ENCODE measurements at places on chromosomes 12 and 14. TPM values are rescaled to one million over a fixed set of nuclear protein-coding genes. Genes with fewer than 3 reads are reported as not detected.
A peak's percentile ranks its signal among the peaks of the same experiment; 100 is the strongest.

DNA sequence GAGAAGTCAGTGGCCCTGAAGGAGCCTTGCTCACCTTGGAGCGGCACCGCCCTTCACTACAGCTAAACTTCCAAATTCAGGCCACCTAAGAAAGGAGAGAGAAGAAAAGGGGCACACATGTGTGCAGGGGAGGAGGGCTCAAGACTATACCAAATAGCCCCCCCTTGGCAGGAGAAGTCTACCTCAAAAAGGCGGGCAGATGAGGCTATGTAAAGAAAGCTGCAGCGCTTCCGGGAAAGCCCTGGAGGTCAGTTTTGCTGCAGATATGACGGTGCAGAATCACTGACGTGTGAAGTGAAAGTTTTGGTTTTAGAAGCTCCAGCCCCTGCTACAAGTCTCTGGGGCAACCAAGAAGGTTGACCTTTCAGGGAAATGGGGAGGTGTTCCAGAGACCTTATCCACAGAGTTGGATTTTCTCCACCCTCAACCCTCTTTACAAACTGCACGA is 48.2 kb upstream of the PNMA1 start:
- DNase-seq, result no peak
- H3K4me3 ChIP-seq, result no peak overlapping the region

DNA sequence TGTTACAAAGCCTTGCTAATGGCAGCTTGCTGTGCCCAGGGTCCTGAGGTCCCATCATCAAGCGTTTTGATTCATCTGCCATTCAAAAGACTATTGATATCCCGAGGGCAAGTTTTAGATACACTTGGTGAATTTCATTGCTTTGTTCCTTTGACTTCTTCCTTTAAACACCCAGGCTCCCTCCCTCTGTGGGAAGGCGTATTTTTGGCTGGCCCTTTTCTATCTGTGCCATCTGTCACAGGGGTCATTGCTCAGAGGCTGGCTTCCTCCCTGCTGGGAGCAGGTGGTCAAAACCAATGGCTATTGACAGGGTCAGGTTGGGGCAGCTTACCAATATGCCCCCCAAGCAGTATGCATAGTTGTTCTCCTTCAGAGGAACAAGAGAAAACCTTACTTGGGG is 40.0 kb downstream of the SCN8A start:
- DNase-seq, result no peak
- H3K4me3 ChIP-seq, result no peak overlapping the region
- H3K27ac ChIP-seq, result peak overlapping the region; percentile 79
- H3K4me1 ChIP-seq, result no peaks in the 10 kb centered on the region

- no peaks in the 10 kb centered on the region for H3K27me3 ChIP-seq
- H3K36me3 ChIP-seq, result no peaks in the 10 kb centered on the region
- H3K4me1 ChIP-seq, result no peaks in the 10 kb centered on the region
- no peak overlapping the region for H3K27ac ChIP-seq
- no peak for DNase-seq
Observed at GRCh38 chr12:55694188-55694515, 13.6 kb downstream of the ITGA7 start.

GRCh38 chr12:19183121-19183838 is 53.7 kb downstream of the PLEKHA5 start:
- H3K27me3 ChIP-seq, result no peaks in the 10 kb centered on the region
- H3K4me1 ChIP-seq, result peaks cover 4% of the 10 kb centered on the region
- peaks cover 8% of the 10 kb centered on the region for H3K36me3 ChIP-seq
- H3K27ac ChIP-seq, result no peak overlapping the region
- no peak for DNase-seq

- H3K36me3 ChIP-seq, result peaks cover 40% of the 10 kb centered on the region
- H3K4me1 ChIP-seq, result peaks cover 5% of the 10 kb centered on the region
- no peak for DNase-seq
- H3K4me3 ChIP-seq, result no peak overlapping the region
- H3K27me3 ChIP-seq, result no peaks in the 10 kb centered on the region
Observed at GRCh38 chr12:1702713-1703112, 11.8 kb downstream of the ADIPOR2 start.

DNA sequence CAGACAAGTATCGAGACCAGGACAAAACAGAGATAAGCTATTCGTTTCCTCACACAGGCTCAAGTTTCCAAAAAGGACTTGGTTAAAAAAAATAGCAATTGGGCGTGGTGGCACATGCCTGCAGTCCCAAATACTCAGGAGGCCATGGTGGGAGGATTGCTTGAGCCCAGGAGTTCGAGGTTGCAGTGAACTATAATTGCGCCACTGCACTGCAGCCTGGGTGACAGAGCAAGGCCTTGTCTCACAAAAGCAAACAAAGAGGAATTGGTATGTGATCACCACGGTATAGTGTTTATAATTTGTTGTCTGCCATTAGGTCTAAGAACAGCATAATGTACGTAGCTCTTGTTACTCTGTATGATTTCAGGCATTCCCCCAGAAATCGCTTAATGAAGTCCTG is 175.3 kb downstream of the DERA start:
- no peak overlapping the region for H3K27ac ChIP-seq
- H3K36me3 ChIP-seq, result no peaks in the 10 kb centered on the region
- H3K27me3 ChIP-seq, result no peaks in the 10 kb centered on the region
- H3K4me3 ChIP-seq, result no peak overlapping the region
- H3K4me1 ChIP-seq, result no peaks in the 10 kb centered on the region
- no peak for DNase-seq

Gene RPL10L
- not detected for total RNA-seq

- no peak for DNase-seq
- H3K27me3 ChIP-seq, result no peaks in the 10 kb centered on the region
- no peak overlapping the region for H3K27ac ChIP-seq
Observed at GRCh38 chr14:85344847-85345570, 184.9 kb upstream of the FLRT2 start.

Gene SLC6A12
- 1.2 TPM for total RNA-seq

Gene GPN3
- 42.2 TPM for total RNA-seq

DNA sequence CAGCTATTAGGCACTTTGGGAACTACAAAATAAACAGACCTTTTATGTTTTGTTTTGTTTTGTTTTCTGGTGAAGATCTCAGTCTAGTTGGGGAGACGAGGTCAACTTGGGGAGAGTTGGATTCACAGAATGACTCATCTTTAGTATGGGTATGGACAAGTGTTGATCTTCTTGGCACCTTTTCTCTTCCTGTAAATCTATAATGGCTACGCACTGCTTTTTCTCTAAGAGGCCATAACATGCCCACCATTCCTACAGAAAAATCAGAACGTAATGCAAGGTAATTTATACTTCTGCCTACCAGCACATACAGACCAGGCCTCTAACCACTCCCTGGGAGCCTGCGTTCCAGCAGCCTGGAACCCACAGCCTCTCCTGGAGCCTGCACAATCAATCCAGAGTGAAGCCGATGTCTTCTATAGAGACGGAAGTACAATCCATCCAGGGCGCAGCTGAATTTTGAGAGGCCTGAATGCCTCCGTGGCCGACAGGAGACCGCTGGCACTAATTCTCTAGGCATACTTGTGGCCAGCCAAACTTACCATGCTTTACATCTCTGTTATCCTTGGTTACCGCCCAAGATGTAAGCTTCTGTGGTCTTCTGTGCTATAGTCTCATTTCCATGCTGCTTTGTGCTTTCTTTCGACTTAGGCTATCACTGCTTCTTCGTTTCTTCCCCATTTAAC is 717 bp downstream of the PPHLN1 start:
- H3K36me3 ChIP-seq, result peaks cover 19% of the 10 kb centered on the region
- no peaks in the 10 kb centered on the region for H3K27me3 ChIP-seq
- H3K4me3 ChIP-seq, result peak overlapping the region; percentile 100
- no peak overlapping the region for H3K27ac ChIP-seq
- peak; percentile 60 for DNase-seq
- H3K4me1 ChIP-seq, result peaks cover 4% of the 10 kb centered on the region

DNA sequence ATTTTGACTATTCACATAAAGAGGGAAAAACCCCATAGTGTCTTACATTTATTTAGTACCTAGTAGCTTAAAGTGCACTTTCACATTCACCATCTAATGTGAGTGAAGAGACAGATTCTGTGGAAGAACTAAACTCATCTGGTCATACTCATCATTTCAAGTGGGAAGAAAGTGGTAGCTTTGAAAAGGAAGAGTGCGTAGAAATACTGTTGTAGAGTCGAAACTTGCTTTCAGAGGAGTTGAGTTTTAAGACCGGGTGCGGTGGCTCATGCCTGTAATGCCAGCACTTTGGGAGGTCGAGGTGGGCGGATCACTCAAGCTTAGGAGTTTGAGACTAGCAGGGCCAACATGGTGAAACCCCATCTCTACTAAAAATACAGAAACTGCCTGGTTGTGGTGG is 222.2 kb downstream of the ERC1 start:
- no peak for DNase-seq
- no peaks in the 10 kb centered on the region for H3K4me1 ChIP-seq
- no peaks in the 10 kb centered on the region for H3K36me3 ChIP-seq
- H3K27me3 ChIP-seq, result no peaks in the 10 kb centered on the region
- no peak overlapping the region for H3K27ac ChIP-seq

Gene IL26
- not detected for total RNA-seq

DNA sequence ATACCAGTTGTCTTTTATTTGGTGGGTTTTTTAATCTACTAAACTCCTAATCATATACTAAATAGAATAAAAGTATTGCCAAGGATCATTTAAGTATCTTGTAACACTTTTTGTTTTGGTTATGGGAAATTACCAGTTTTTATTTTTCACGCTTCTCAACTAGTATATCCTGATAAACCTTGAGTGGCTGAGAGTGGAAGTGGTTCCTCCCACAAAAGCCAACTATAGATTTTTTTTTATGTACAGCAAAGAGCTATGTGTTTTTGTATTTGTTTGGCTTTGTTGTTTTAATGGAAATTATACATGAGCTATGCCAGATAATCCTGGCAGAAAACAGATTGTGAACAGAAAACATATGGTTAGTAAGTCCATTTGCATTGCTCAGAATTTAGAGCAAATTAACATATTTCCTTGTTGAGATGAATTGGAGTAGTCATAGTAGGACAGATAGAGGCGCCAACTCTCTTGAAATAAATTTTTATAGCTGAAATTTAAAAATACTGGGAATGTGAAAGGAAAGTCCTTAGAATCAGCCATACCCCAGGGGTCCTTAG is 60.9 kb upstream of the PSMA6 start:
- H3K27me3 ChIP-seq, result no peaks in the 10 kb centered on the region
- no peaks in the 10 kb centered on the region for H3K36me3 ChIP-seq
- no peak for DNase-seq
- no peak overlapping the region for H3K4me3 ChIP-seq

GRCh38 chr14:56630707-56631106 is 51.1 kb downstream of the TMEM260 start:
- no peak overlapping the region for H3K27ac ChIP-seq
- no peak for DNase-seq
- no peak overlapping the region for H3K4me3 ChIP-seq
- no peaks in the 10 kb centered on the region for H3K4me1 ChIP-seq

DNA sequence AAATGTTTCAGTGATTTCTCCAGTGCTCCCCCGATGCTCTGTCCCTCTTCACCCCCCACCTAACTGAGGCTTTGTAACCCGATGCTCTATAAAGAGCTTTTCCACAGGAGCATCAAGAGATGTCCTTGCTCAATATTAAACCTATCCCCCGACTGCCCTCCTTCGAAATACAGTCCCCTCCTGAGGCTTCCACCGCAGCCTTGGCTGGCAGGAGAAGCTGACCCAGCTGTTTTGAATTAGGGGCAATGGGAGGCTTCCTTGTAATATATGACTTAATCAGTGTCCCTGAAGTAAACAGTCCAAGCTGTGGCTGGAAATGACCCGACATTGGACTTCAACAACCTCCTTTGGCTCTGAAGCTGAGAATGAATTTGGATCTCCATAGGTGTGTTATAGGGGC is 62.4 kb downstream of the TMEM30B start:
- H3K4me1 ChIP-seq, result no peaks in the 10 kb centered on the region
- H3K27me3 ChIP-seq, result peaks cover 5% of the 10 kb centered on the region
- no peaks in the 10 kb centered on the region for H3K36me3 ChIP-seq

GRCh38 chr12:25883026-25883916 is 75.2 kb upstream of the RASSF8 start:
- no peak for DNase-seq
- no peak overlapping the region for H3K4me3 ChIP-seq
- no peaks in the 10 kb centered on the region for H3K36me3 ChIP-seq
- no peaks in the 10 kb centered on the region for H3K27me3 ChIP-seq
- H3K27ac ChIP-seq, result no peak overlapping the region

DNA sequence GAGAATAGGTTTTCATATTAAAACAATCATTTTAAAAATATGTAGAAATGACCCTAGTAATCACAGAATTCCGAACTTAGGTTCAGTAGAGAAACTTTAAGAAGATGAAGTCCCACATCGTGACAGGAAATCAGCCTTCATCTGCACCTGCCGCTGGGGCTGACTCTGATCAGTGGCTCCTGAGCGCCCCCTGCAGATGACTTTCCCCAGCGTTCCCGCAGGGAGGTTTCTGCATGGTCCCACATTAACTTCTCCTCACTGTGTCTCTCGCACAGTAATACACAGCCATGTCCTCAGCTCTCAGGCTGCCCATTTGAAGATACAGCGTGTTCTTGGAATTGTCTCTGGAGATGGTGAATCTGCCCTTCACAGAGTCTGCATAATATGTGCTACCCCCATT is 1131.1 kb downstream of the TMEM121 start:
- H3K36me3 ChIP-seq, result no peaks in the 10 kb centered on the region
- H3K27ac ChIP-seq, result no peak overlapping the region
- H3K27me3 ChIP-seq, result no peaks in the 10 kb centered on the region
- DNase-seq, result no peak
- H3K4me3 ChIP-seq, result no peak overlapping the region
- no peaks in the 10 kb centered on the region for H3K4me1 ChIP-seq

DNA sequence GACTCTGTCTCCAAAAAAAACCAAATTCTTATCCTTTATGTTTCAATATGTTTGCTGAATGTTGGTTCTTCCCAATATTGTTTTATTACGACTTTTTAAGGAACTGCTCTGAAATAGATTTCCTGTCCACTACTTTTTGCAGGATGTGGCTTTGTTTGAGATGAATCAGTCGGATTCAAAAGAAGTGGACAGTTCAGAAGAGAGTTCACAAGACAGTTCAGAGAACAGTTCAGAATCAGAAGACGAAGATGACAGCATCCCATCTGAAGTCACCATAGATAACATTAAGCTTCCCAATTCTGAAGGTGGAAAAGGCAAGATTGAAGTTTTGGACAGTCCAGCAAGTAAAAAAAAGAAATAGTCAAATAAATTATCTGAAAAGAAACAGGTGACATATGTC is 8.2 kb downstream of the NOPCHAP1 start:
- no peak overlapping the region for H3K4me3 ChIP-seq
- H3K27me3 ChIP-seq, result no peaks in the 10 kb centered on the region
- H3K4me1 ChIP-seq, result no peaks in the 10 kb centered on the region
- no peak for DNase-seq
- peaks cover 82% of the 10 kb centered on the region for H3K36me3 ChIP-seq
- no peak overlapping the region for H3K27ac ChIP-seq

DNA sequence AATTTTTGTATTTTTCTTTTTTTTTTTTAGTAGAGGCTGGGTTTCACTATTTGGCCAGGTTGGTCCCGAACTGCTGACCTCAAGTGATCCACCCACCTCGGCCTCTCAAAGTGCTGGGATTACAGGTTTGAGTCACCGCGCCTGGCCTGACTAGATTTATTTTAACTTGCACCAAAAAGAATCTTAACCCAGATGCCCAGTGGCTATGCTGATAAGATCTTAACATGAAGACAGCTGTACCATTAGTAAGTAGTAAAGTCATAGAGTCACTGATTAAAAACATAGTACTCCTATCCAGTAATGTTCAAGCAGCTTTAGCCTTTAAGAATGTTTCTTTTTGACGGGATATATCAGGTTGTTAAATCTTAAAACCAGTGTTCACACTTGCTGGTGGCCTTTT is 1061.8 kb upstream of the FLRT2 start:
- no peaks in the 10 kb centered on the region for H3K36me3 ChIP-seq
- no peaks in the 10 kb centered on the region for H3K4me1 ChIP-seq
- no peak overlapping the region for H3K4me3 ChIP-seq
- H3K27me3 ChIP-seq, result no peaks in the 10 kb centered on the region
- DNase-seq, result no peak

Gene FBRSL1
- total RNA-seq, result 96.8 TPM
